ENCODE measurements at places on chromosomes 7 and 10.

- no peak for DNase-seq
Measured at GRCh38 chr7:102890292-102890970, 22.4 kb upstream of the LRRC17 start.

DNA sequence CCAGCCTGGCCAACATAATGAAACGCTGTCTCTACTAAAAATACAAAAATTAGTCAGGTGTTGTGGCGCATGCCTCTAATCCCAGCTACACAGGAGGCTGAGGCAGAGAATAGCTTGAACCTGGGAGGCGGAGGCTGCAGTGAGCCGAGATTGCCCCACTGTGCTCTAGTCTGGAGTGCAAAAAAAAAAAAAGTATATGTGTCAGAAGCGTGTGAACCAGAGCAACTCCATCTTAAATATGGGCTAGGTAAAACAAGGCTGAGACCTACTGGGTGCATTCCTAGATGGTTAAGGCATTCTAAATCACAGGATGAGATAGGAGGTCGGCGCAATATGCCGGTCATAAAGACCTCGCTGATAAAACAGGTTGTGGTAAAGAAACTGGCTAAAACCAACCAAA lies 6.2 kb downstream of the CCL24 start:
- DNase-seq = no peak

DNA sequence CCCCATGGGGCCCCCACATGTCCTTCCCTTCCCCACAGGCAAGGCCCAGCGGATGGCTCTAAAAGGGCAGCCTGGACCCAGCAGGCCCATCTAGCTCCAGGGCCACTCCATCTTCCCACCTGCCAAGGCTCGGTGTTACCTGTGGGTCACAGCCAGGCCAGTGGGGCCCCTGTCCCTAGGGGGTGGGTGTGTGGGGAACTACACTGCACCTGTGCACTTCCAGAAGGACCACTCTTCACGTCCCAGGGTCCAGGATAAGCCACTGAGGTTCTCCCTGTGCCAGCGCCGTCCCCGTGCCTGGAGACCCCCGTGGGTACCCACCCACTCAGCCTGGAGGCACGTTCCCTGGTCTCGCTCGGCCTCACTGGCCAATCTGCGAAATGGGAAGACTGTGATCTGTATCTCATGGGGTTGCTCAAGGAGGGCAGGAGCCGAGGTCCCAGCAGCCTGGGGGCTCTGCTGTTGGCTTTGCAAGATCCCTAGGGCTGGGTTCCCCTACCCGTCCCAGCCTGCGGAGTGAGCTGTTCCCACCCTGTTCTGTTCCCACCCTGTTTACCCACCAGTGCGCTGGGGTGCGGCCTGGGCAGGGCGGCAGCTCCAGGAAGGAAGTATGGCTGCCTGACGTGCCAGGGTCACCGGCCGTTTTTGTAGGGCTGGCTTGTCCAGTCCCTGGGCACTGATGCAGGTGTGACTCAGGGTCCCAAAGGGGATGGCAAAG lies 4.6 kb downstream of the PWWP2B start:
- DNase-seq = no peak

GRCh38 chr7:23544913-23545354 lies 13.2 kb upstream of the TRA2A start:
- DNase-seq = no peak

GRCh38 chr7:107596881-107597581 lies 17.0 kb downstream of the BCAP29 start:
- DNase-seq = no peak

DNA sequence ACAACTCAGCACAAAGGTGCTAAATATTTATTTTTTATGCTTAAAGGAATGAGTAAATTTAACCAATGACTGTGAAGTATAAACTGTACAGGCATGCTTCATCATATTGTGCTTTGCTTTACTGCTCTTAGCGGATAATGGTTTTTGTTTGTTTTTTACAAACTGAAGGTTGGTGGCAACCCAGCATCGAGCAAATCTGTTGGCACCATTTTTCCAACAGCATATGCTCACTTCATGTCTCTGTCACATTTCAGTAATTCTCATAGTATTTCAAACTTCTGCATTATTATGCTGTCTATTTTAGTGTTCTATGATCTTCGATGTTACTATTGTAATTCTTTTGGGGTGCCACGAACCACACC lies 22.8 kb downstream of the BRAF start:
- DNase-seq = no peak

GRCh38 chr10:86327954-86328725 lies 38.5 kb downstream of the GRID1 start:
- no peak for DNase-seq

- DNase-seq = no peak
Measured at GRCh38 chr7:3754493-3755341, 453.7 kb downstream of the SDK1 start.

DNA sequence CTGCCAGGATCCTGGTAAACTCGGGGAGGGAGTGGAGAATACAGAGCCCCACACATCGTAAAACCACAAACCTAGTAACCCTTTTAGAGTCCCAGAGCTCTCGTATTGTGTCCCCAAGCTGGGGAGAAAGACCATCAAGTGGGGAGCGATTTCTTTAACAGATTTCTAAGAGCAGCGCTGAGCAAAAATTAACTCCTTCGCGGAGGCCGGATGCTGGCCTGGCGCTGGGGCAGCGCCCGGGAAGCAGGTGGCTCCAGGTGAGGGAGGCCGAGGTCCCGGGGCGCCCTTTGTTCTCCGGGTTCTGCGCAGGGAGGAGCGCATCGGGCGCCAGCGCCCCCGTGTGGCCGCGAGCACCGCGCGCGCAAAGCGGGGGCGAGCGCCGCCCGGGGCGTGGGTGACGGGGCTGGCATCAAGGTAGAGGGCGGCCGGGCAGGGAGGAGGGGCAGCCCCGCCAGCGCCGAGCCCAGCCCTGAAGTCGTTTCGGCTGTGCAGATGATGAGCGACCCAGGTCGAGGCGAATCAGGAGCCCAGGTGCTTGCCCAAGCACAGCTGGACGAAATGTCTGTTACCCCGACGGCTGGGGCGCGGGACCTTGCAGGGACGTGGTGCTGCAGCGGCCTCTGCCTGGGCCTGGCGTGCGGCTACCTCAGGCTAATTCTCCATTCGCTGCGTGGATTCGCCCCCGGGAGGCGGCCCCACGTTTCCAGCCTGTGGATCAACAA lies 10.4 kb upstream of the FGFR2 start:
- no peak for DNase-seq

GRCh38 chr7:36522453-36523007 lies 132.9 kb downstream of the ANLN start:
- DNase-seq = no peak

GRCh38 chr7:129375141-129375938 lies 58.9 kb upstream of the STRIP2 start:
- no peak for DNase-seq

GRCh38 chr10:45147000-45147399 lies 146.3 kb downstream of the ZNF22 start:
- no peak for DNase-seq

GRCh38 chr7:35727571-35727970 lies 32.6 kb upstream of the HERPUD2 start:
- no peak for DNase-seq

- peak; percentile 63 for DNase-seq
Measured at GRCh38 chr10:88913127-88913526, 33.1 kb downstream of the STAMBPL1 start.

GRCh38 chr7:104657134-104657533 lies 328.7 kb downstream of the LHFPL3 start:
- DNase-seq = no peak

GRCh38 chr7:8442814-8443304 lies 9.4 kb downstream of the NXPH1 start:
- DNase-seq = no peak

DNA sequence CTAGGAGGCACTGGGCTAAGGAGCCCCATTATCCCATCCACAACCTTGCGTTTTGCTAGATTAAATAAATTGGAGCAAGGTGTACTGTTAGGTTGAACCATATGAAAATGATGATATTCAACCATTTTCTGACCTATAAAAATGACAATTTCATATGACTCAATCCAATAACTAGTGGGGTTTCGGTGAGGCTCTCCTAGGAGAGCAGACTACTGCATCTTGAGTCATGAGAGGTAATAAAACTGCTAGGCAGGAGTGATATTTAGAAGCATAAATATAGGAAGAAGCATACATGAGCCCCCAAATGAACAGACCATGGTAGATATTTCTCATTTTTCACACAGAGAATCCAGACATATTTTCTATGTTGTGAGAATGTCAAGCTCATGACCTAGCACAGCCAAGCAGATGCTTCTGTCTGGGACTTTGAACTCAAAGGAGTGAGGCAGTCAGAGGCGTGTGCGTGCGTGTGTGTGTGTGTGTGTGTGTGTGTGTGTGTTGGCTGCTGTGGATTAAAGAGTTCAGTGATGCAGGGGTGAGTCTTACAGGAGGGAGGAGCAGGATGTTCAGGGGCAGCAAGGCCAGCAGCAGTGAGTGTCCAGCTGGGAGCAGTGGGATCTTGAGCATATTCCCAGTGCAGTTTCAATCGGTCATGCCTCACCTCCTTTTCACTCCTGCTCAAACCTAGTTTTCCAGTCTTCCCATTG lies 17.8 kb upstream of the WDR11 start:
- DNase-seq = no peak

- DNase-seq = no peak
Measured at GRCh38 chr10:19947656-19948055, 131.4 kb downstream of the PLXDC2 start.

- DNase-seq = no peak
Measured at GRCh38 chr10:71999360-72000072, 35.3 kb downstream of the CHST3 start.

- no peak for DNase-seq
Measured at GRCh38 chr10:58666024-58666423, 153.4 kb downstream of the BICC1 start.

DNA sequence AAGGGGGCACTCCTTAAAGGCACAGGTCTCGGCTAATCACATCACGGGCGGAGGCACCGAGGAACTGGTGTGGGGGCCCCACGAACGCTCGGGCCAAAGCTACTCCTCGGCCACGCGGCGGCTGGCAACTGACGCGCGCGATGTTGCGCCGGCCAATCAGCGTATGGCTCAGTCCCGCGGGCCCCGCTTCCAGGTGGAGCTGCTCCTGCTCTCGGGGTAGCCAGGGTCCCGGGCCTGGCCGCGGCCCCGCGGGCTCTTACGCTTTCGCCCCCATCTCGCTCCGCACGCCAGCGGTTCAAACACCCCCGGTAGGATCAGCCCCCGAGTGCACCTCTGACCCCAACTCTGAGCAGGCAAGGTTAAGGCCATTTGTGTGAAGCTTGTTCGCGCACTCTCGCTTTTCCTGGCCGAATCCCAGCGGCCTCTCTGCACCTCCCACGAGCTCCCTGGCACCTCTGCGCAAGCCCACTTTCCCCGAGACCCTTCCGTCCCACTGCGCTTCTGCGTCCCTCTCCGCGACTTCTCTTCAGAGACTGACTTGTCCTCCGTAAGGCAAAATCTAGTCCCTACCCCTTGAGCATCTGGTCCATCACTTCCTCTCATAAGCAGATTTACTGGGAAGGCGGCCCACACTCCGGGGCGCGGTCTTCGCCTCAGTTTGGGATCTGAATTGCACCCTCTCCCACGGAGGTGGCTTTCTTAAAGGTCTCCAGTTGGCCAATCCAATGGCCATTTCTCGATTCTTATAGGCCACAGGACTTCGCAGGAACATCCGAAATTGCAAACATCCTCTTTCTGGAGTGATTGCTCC lies 200.9 kb upstream of the TBX20 start:
- DNase-seq = no peak

DNA sequence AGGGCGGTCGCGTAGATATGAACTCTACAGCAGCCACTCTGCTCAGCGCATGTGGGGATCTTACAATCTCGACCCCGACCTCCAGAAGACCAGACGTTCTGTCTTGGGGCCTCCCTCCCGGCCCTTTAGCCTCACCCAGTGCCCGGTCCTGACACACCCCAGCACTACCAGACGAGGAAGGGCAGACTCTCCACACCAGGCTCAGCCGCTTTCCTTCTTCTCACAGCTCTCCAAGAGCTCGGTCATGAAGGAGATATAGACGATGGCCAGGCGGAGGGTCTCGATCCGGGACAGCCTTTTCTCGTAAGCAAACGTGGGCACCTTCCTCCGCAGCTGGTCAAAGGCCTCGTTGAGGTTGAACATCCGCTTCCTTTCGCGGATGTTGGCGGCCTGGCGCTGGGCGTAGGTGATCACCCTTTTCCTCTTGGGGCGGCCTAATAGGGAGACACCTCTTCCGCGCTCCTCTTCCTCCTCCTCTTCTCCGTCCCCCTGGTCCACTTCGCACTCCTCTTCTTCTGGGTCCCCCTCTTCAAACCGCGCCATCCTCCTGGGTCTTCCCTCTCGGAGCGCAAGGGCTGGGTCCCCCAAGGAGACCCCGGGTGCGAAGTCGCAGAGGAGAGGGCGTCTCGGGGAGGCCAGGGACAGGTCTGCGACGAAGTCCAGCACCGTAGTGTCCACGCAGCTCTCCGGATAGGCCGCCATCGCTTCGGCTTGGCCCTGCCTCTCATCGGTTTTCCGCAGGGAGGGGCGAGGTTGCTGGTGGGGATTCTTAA lies at the start of gene FERD3L:
FERD3L (minus strand) TSS at position 761 of the 773 bp plus-strand sequence; CDS start at position 702, 59 bp downstream.
- DNase-seq = no peak

DNA sequence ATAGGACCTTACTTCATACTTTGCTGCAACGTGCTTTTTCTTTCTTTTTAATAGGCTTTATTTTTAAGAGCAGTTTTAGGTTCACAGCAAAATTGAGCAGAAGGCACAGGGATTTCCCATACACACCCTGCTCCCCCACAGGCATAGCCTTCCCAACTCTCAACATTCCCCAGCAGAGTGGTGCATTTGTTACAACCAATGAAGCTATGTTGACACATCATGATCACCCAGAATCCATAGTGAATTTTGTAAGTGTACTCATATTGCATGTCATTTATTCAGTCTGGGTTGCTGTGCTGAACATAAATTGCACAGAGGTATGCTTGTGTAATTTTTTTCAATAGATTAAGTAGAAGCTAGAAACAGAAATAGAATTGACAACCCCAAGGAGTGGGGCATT lies 327.3 kb downstream of the INHBA start:
- DNase-seq = no peak

DNA sequence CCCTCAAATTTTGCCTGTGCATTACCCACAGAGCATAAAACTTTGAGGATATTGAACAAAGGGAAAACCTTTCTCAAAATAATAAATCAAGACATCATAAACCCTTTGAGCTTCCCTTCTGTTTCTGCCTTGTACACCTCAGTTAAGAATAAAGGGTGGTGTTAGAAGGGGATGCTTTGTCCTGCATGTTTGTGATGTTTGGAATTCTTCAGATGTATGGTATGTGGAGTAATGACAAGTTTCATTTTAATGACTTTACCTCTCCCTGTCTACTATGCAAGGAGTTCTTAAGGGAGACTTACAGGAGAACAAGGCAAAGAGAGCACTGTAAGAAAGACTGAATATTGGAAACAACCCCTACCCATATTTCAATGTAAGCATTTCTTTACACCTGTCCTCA lies 99.2 kb downstream of the HECW1 start:
- no peak for DNase-seq

DNA sequence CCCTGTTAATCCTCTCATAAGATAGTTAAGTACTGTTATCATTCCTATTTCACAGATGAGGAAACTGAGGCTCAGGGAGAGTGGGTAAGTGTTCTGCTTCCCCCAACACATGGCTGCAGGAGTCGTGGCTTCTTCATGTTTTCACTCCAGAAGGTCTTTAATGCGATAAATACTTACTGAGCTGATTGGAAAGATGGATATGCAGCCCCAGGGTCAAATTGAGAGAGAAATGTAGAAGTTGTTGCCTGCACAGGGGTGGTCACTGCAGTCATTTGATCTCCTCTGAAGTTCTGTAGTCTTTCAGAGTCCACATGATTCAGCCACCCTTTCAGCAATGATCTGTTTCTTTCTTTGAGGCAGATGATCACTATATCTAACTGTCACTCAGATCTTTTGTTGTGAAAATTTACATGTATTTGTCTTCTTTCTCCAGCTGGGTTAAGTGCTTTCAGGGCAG lies 29.3 kb downstream of the CRCP start:
- DNase-seq = no peak

- DNase-seq = no peak
Measured at GRCh38 chr10:5509691-5510090, 10.3 kb upstream of the CALML5 start.

Measured in NCI-H187 treated with DMSO at 0.1 percent for 48 hours (cell line).